C1 segment of cervical spinal cord (tissue), 14 donors: ENCODE measurements at places on chromosomes 1 and 21.

- DNase-seq = no peak
These were observed 379.4 kb downstream of the PLPP3 start for GRCh38 chr1:56199956-56200355.

DNA sequence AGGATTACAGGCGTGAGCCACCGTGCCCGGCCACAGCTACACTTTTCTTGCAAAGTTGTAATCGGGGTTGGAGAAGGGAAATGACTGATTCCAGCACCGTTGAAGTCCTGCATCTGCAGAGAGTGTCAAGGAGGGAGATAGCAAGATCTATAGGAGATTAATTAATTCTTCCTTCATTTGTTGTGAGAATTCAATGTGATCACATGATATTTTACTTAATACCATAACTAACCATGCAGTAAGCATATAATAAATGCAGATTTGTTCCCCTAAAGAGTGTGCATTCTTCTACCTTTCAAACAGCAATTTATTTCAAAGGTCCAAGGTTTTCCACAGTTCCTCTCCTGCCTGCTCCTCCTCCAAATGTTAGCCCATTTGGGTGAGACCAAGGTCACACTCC lies 204.5 kb downstream of the GREM2 start:
- DNase-seq = no peak

GRCh38 chr1:2840036-2840809 lies 38.7 kb upstream of the TTC34 start:
- DNase-seq = no peak

DNA sequence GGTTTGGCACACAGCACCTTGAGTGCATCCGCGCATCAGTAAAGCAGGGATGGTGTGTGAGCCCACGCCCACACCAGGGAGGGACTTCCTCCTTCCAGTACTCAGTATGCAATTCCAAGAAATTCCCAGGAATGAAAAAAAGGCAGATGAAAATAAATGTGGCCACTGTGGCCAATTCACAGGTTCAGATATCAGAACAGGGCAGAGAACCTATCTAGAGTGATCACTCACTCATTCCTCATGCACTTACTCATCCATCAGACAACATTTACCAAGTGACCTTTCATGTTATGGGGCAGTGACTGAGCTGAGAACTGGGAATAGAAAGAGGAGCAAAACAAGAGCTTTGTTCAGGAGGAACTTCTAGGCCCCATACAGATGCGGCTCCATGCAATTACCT lies 113.7 kb downstream of the ZSCAN20 start:
- no peak for DNase-seq

DNA sequence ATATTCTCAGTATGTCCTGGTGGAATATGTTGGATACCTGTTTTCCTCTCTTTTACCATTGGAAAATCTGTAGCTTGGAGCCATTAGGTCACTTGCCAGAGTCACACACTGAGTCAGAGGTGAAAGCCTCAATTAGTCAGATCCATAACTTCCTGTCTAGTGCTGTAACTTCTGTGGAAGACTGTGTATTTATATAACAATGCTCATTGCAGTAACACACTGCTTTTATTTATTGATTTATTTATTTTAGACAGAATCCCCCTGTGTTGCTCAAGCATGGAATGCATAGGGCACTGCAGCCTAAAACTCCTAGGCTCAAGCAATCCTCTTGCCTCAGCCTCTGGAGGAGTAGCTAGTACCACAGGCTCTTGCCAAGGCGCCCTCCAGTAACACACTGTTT lies 1.3 kb upstream of the DOCK7 start:
- DNase-seq = no peak
